ENCODE measurements at places on chromosomes 2 and 18. TPM values are rescaled to one million over a fixed set of nuclear protein-coding genes. Genes with fewer than 3 reads are reported as not detected.

Gene AQP12A
- total RNA-seq, result not detected

Gene RTTN
- total RNA-seq, result 7.1 TPM

Gene TWIST2
- 1.2 TPM for total RNA-seq

Gene CBLN2
- total RNA-seq, result not detected

Gene ITPRID2
- 62.9 TPM for total RNA-seq

Gene IL1B
- total RNA-seq, result 0.42 TPM

Gene DSG4
- not detected for total RNA-seq

Gene BBS5
- total RNA-seq, result 8.1 TPM

Gene PMAIP1
- 0.43 TPM for total RNA-seq

Gene KRTCAP3
- 1.5 TPM for total RNA-seq
